ENCODE measurements at places on chromosomes 4 and X. TPM values are rescaled to one million over a fixed set of nuclear protein-coding genes. Genes with fewer than 3 reads are reported as not detected.

DNA sequence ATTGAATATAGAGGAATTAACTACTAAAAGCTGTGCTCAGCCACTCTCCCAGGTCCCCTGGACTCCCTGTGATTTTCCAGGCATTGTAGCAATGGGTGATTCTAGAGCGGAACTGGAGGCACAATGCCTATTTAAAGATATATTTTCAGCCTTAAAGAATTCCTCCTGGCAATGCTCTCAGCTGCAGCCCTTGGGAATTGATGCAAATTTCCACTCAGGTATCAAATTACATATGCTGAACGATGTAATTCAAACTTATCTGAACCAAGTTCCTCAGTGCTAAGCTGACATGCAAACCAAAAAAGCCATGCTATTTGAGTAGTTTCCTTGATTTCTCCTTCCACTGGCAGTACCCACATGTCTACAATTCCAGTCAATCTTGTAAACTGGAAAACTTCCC lies 86.3 kb upstream of the GABRA3 start:
- no peaks in the 10 kb centered on the region for H3K27me3 ChIP-seq
- H3K4me1 ChIP-seq, result no peaks in the 10 kb centered on the region
- H3K4me3 ChIP-seq, result no peak overlapping the region

DNA sequence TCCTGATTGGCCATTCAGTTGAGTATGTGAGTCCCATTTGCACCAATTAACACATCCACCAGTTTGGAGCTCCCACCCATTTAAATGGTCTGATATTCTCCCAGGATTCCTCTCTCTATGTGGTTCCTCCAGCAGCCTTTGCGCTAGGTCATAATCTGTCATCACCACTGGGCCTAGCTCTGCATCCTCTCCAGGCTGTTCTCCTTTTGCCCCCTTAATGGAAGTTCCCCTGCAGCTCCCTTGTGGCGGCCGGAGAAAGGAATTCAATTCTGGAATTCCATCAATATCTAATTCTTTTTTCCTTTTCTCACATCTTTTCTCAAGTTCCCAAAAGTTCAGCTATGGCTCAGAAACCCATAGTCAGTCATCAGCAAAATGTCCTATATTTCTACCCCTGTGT lies 2184.4 kb upstream of the AGA start:
- no peak overlapping the region for H3K27ac ChIP-seq
- no peaks in the 10 kb centered on the region for H3K36me3 ChIP-seq
- no peaks in the 10 kb centered on the region for H3K27me3 ChIP-seq

- no peaks in the 10 kb centered on the region for H3K36me3 ChIP-seq
- peaks cover 2% of the 10 kb centered on the region for H3K27me3 ChIP-seq
- no peak overlapping the region for H3K4me3 ChIP-seq
- no peak overlapping the region for H3K27ac ChIP-seq
- peaks cover 6% of the 10 kb centered on the region for H3K4me1 ChIP-seq
Measured at GRCh38 chrX:39773923-39774773, 323.6 kb downstream of the BCOR start.

- no peak overlapping the region for H3K4me3 ChIP-seq
- no peak overlapping the region for H3K27ac ChIP-seq
- DNase-seq, result no peak
- H3K4me1 ChIP-seq, result no peaks in the 10 kb centered on the region
Measured at GRCh38 chr4:27490766-27491165, 630.1 kb downstream of the STIM2 start.

GRCh38 chr4:110124711-110125110 lies 73.7 kb downstream of the ELOVL6 start:
- peaks cover 10% of the 10 kb centered on the region for H3K4me1 ChIP-seq
- H3K27ac ChIP-seq, result no peak overlapping the region
- no peaks in the 10 kb centered on the region for H3K36me3 ChIP-seq
- no peaks in the 10 kb centered on the region for H3K27me3 ChIP-seq
- no peak for DNase-seq

GRCh38 chrX:9997524-9997923 lies 30.4 kb downstream of the CLDN34 start:
- no peaks in the 10 kb centered on the region for H3K27me3 ChIP-seq
- H3K4me1 ChIP-seq, result peaks cover 5% of the 10 kb centered on the region
- no peak for DNase-seq
- H3K36me3 ChIP-seq, result no peaks in the 10 kb centered on the region

DNA sequence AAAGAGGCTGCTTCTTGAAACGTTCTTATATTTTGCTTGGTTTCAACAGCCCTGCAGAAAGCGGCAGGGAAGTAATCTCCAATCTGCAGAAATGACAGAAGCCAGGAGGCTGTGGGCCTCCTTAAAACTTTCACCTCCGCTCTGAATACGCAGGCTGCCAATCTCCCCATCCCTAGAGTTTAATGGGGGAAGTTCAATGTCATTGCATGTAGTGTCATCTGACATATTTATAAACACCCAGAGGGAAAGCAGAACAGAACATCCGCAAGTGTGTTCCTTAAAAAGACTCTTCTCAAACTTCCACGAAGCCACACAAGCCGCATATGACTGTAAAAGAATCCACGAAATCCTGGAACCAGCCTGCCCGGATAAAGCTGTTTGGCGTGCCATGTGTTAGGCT lies 148.8 kb upstream of the TBL1X start:
- H3K27me3 ChIP-seq, result peaks cover 2% of the 10 kb centered on the region
- H3K36me3 ChIP-seq, result no peaks in the 10 kb centered on the region
- H3K27ac ChIP-seq, result no peak overlapping the region
- DNase-seq, result no peak
- H3K4me1 ChIP-seq, result peaks cover 6% of the 10 kb centered on the region
- no peak overlapping the region for H3K4me3 ChIP-seq

DNA sequence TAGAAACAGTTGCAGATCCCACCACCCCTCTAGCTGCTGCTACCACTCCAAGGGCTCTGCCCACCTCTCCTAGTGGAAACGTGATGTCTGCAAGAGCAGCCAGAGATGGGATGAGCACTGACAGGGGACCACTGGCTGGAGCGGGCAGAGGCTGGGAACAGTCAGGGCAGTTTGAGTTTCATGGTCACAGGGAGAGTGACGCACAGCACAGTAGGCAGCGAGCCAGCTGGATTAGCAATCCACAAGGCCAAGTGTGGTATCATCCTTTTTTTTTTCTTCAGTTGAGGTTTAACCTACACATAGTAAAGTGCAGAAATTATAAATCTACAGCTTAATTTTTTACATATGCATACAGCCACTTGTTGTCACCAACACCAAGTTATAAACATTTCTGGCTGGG lies 6.4 kb upstream of the SCML2 start:
- no peaks in the 10 kb centered on the region for H3K36me3 ChIP-seq
- peak; percentile 28 for DNase-seq
- no peak overlapping the region for H3K4me3 ChIP-seq

- no peak overlapping the region for H3K4me3 ChIP-seq
- H3K27me3 ChIP-seq, result peaks cover 4% of the 10 kb centered on the region
- H3K4me1 ChIP-seq, result peaks cover 23% of the 10 kb centered on the region
- peak; percentile 37 for DNase-seq
- H3K36me3 ChIP-seq, result no peaks in the 10 kb centered on the region
Measured at GRCh38 chr4:153181293-153181692, 22.9 kb upstream of the TRIM2 start.

DNA sequence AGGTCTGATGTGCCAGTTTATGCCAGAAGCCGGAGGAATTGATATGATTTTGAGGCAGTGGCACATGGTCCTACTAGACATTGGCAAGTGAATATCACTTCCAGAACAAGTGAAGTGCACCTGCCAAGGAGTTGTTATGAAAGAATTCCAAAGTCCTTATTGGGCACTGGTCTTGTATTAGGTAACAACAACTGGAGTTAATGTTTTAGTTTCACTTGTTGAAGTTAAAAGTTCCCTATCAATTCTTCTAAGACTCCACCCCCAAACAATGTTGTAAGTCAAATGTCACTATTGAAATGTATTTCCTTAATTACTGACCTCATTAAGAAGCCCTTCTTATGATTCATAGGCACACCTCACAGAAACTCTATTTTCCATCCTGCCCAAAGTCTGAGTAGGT lies 3.1 kb downstream of the TET2 start:
- peaks cover 8% of the 10 kb centered on the region for H3K36me3 ChIP-seq
- H3K27me3 ChIP-seq, result no peaks in the 10 kb centered on the region
- peaks cover 51% of the 10 kb centered on the region for H3K4me1 ChIP-seq

GRCh38 chrX:11733614-11734013 lies 24.4 kb upstream of the MSL3 start:
- H3K27ac ChIP-seq, result no peak overlapping the region
- peaks cover 12% of the 10 kb centered on the region for H3K27me3 ChIP-seq
- H3K4me3 ChIP-seq, result no peak overlapping the region
- no peaks in the 10 kb centered on the region for H3K4me1 ChIP-seq

GRCh38 chrX:9329056-9329455 lies 135.8 kb upstream of the TBL1X start:
- H3K27me3 ChIP-seq, result no peaks in the 10 kb centered on the region
- H3K27ac ChIP-seq, result no peak overlapping the region
- no peaks in the 10 kb centered on the region for H3K36me3 ChIP-seq
- no peak overlapping the region for H3K4me3 ChIP-seq

DNA sequence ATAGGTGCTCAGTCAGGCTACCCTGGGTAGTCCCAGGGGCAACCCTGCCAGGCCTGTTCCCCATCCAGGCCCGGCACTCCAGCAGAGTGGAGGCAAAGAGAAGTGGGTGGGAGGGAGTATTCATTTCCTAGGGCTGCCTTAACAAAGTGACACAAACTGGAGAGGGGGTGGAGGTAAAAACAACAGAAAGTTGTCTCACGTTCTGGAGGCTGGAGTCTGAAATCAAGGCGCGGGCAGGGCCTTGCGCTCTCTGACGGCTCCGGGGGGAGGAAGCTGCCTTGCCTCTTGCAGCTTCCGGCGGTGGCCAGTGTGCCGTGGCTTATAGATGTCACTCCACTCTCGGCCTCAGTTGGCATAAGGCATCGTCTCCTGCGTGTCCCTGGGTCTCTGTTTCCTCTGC lies 90.8 kb downstream of the DCTD start:
- H3K27ac ChIP-seq, result no peak overlapping the region
- no peaks in the 10 kb centered on the region for H3K4me1 ChIP-seq
- peaks cover 28% of the 10 kb centered on the region for H3K27me3 ChIP-seq
- DNase-seq, result no peak
- H3K36me3 ChIP-seq, result no peaks in the 10 kb centered on the region

DNA sequence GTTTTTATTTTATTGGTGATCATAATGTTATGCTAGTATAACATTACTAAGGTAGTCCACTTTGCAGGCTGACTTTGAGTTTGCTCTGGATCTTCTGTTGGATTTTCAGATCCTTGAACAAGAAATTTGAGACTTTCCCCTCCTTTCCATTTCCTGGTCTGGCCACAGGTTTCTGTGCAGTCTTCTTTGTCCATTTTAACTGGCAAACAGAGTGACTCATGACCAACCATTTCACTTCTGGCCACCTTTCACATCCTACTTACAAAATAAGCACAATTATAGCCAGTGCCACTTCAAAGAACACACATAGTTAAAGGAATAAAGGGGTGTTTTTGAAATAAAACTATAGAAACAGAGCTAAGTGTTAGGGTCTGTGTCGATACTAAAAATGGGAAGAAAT lies 8.4 kb downstream of the ANK2 start:
- peaks cover 7% of the 10 kb centered on the region for H3K4me1 ChIP-seq
- no peaks in the 10 kb centered on the region for H3K36me3 ChIP-seq
- no peak overlapping the region for H3K4me3 ChIP-seq
- peak; percentile 4 for DNase-seq

DNA sequence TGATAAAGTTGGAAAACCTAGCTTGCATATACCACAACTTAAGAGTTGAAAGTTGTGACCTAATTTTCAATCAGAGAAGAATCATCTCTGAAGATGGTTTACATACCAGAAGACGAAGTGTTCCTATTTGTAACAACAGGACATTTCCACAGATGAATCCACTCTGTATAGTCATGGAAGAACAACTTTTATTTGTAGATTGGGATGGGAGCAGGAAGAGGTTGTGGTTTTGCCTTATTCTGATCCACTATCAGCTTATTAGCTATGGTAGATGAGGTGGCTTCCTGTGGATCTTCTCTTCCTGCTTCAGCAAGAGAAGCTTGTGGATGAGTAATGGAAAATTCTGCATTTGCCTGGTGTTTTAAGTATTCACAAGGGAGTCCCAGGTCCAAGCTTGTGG lies 18.6 kb upstream of the SUPT20HL1 start:
- peak overlapping the region; percentile 96 for H3K27ac ChIP-seq
- peak overlapping the region; percentile 64 for H3K4me3 ChIP-seq
- H3K36me3 ChIP-seq, result no peaks in the 10 kb centered on the region
- peak; percentile 92 for DNase-seq

DNA sequence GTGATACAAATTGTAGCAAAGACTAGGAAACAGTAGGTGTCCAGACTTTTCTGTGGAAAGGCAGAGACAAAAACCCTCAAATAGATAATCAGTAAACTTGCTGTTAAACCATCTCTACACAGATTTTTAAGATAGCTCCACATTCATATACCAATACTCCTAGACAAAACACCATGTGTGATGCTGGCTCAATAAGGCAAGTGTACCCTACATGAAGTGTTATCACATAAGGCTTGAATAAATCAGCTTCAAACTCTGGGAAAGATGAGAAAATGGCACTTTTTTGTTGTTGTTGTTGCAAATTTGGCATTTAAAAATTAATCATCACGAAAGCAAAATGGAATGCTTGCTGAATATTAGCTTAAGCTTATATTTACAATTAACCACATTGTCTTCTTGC lies 45.1 kb downstream of the DRD5 start:
- H3K4me1 ChIP-seq, result no peaks in the 10 kb centered on the region
- no peaks in the 10 kb centered on the region for H3K27me3 ChIP-seq
- no peak overlapping the region for H3K27ac ChIP-seq

GRCh38 chr4:168154546-168155277 lies 62.4 kb downstream of the ANXA10 start:
- peaks cover 21% of the 10 kb centered on the region for H3K4me1 ChIP-seq
- DNase-seq, result no peak
- no peaks in the 10 kb centered on the region for H3K27me3 ChIP-seq
- no peak overlapping the region for H3K4me3 ChIP-seq
- peaks cover 11% of the 10 kb centered on the region for H3K36me3 ChIP-seq

GRCh38 chr4:80017125-80017854 lies 55.7 kb downstream of the ANTXR2 start:
- peaks cover 31% of the 10 kb centered on the region for H3K4me1 ChIP-seq
- DNase-seq, result peak; percentile 83
- H3K27me3 ChIP-seq, result no peaks in the 10 kb centered on the region
- H3K4me3 ChIP-seq, result no peak overlapping the region

The PHEX gene
- 0.09 TPM for total RNA-seq

The MID1 gene
- total RNA-seq, result 18.3 TPM

The CXCL8 gene
- 0.39 TPM for total RNA-seq

The TMPRSS11A gene
- not detected for total RNA-seq

The KLHL4 gene
- total RNA-seq, result not detected

The USP51 gene
- total RNA-seq, result 0.80 TPM

The CACNA1F gene
- total RNA-seq, result not detected

The SAGE1 gene
- not detected for total RNA-seq

The TRAM1L1 gene
- total RNA-seq, result not detected

The FDCSP gene
- total RNA-seq, result not detected

The NSG1 gene
- total RNA-seq, result not detected

The VEGFD gene
- not detected for total RNA-seq

The ARMCX6 gene
- 96.6 TPM for total RNA-seq

The CCDC120 gene
- not detected for total RNA-seq

The ZAR1 gene
- not detected for total RNA-seq

The TCP11X2 gene
- total RNA-seq, result not detected
